ENCODE measurements at places on chromosomes 16 and 17.

DNA sequence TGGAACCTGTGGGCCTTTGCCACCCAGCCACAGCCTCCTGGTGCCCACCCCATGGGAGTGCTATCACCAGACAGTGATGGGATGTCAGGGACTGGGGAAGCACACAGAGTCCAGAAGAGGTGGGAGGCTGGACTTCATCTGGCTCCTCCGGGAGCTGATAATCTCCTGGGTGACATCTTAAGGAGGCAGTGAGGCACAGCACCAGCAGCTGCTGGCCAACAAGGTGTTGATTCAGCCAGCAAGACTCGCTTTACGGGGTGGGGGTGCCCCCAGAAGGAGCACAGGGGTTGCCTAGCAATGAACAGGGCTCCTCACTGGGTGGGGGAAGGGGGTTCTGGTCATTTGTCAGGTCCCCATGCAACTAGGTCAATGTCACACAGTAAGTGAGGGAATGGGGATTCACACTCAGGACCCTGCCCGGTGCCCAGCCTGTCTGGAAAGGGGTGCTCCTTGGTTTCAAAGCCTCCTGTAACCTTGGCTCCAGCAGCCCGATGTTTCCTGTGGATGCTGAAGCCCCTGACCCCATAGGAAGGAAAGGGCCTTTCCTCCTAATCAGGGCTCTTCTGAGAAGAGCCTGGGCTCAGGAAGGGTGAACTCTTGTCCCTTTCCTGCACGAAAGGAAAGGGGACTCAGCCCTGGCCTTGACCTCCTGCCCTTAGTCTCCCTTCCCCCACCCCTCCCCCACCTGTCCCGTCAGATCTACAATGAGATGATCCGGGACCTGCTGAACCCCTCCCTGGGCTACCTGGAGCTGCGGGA is 17.7 kb downstream of the KIF19 start:
- DNase-seq = no peak

- peak; percentile 89 for DNase-seq
Observed at GRCh38 chr17:56819431-56820145, 14.1 kb downstream of the C17orf67 start.

GRCh38 chr17:9330611-9331271 is 244.9 kb downstream of the STX8 start:
- DNase-seq = no peak

GRCh38 chr16:63244631-63245030 is 1208.4 kb upstream of the CDH8 start:
- no peak for DNase-seq

DNA sequence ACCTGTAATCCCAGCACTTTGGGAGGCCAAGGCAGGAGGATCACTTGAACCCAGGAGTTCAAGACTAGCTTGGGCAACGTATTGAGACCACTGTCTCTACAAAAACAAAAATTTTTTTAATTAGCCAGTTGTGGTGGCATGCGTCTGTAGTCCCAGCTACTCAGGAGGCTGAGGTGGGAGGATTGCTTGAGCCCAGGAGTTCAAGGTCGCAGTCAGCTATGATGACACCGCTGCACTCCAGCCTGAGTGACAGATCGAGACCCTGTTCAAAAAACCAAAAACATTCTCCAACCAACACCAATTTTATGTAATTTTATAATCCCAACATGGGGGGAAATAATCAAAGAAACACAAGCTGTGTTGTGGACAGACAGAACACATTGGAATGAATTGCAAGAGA is 54.6 kb upstream of the TNRC6A start:
- no peak for DNase-seq

DNA sequence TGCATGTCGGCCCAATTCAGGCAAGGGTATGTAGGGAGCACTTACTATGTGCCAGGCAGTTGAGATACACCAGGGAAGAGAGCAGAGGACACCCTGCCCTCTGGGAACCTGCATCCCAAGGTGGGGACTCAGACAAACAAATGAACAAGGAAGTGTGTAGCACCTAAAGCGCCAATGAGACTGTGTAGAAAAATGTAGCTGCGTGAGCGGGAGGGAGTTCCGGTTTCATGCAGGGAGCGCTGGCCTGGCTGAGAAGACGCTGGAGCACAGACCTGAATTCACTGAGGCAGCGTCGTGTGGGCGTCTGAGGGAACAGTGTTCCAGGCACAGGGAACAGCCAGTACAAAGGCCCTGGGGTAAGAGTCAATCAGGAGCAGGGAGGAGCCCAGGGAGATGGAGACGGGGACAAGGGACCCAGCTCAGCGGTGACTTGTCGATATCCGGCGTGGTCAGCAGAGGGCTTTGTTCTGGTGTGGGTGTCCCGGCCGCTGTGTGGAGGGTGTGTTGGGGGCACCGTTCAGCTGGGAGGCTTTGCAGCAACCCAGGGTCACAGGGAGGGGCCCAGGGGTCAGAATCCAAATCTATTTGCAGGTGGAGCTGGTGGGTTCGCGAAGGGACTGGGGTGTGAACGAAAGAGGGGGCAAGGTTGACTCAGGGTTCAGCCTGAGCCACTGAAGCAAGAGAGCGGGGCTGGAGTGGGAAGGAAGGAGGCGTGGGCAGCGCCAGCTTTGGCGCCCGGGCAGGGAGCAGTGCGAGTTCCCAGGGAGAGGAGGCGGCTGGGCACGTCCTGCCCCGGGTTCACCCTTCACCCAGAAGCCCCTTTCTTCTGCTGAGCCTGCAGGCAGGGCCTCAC is 17.8 kb upstream of the OSGIN1 start:
- DNase-seq = no peak

DNA sequence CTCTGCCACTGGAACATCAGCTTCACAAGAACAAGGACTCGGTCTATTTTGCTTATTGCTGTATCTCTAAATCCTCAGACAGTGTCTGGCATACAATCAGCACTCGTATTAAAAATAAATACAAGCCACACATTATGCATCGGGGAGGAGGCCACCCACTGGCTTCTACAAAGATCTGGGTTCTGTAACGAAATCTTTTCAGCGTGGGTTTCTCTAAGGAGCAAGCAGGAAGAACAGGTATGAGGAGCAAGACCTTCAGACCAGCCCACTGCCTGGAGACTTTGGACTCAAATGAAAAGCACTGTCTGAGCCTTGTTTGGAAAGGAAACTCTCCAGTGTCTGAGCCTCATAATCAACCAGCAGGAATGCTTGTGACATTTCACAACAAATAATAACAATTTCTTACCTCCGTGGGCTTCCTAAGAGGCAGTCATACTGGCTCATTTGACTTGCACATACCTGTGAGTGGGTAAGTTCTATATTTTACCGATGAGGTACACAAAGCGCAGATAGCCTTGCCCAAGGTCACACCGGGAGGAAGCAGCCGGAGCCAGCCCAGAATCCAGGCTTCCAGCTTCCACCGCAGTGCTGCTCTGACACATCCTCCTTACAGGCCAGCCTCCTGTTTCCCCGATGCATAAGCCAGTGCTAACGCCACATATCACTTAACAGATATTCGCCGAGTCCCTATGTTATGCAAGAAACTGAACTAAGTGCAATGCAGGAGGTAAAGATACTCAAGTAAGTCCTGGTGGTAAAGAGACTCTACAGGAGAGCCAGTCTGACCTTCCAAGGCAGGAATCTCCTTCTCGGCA is 118.6 kb upstream of the TNRC6C start:
- no peak for DNase-seq

GRCh38 chr17:50891577-50891989 is 25.4 kb upstream of the TOB1 start:
- DNase-seq = no peak

GRCh38 chr16:25084797-25085196 is 26.7 kb upstream of the LCMT1 start:
- no peak for DNase-seq

DNA sequence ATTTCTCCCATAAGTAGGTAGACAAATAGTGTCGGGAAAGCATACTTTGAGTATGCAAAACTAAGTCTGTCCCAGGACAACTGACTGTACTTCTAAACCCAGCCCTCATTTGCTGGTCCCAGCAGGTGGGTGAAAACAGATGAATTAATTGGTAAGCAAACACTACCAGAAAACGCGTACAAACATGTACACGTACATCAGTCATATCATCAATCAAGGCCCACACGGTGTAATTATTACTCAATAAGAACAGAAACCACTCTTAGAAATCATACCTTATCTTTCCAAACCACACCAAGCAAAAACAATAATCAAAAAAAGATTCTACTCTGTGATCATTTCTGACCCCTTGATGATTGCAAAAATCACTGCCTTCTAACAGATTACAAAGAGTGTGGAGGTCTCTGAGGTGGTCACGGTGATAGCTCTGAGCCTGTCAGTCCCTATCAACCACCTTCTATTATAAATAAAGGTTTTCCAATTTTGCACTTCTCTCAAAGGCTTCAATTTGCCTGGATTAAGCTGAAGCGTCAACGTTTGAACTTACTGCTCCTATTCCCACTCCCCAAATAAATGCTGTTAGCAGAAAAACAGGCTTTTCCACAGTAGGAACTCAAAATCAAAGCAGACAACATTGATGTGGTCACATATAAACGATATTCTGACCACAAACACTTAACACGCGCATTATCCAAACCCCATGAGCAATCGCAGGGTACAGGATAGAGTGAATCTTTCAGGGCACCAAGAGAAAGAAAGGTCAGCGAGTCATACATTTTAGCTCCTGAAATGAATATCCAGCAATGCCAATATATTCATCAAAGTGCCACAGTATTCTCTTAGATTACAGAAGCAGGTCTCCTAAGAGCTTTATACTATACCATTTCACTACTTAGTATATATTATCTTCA is 211.9 kb downstream of the STX8 start:
- no peak for DNase-seq

GRCh38 chr17:78174346-78174869 is 6.0 kb downstream of the SYNGR2 start:
- DNase-seq = no peak

- no peak for DNase-seq
Observed at GRCh38 chr17:34300652-34301370, 15.3 kb downstream of the CCL11 start.

DNA sequence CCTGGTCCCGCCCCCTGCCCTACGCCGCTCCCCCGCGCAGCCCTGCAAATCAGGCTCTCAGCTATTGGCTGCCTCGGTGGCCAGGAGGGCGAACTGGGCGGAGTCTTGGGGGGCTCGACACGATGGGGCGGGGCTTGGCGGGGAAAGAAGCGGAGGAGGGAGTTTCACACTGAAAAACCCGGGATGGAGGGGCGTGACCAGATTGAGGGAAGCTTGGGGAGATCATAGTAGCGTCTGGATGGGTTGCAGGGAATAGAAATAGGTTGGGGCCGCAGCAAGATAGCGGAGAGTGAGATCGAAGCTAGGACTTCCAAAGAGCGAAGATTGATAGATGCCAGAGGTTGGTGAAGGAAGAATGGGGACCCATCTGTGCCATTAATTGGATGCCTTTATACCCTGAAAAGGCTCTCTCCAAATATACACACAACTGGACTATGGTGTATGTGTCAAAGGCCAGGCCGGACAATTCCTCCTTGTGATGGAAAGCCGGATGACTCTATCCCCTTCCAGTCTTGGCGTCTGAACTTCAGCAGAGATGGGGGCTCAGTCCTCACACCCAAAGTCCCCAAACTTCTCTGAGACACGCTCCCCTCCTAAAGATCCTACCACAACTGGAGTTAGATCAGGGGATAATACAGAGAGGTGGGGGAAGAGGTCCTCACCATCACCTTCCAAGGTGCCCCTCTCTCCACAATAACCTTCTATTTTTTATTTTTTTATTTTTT is 376 bp upstream of the STAC2 start:
- peak; percentile 58 for DNase-seq

DNA sequence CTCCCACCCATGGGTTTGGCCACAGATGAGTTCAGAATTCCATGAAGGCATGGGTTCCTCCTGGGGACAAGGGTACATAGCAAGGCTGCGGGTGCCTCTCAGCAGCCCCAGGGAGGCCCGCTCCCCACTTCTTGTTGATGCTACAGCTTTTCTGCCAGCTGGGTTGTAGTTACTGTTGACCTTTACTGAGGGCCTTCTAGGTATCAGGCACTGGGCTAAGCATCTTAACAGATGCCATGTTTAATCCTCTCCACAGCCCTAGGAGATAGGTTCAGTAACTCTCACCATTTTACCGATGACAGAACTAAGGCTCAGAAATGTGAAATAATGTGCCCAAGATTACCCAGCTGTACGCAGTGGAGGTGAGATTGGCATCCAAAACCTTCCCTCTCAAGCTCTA is 54.3 kb upstream of the DLX4 start:
- DNase-seq = no peak

DNA sequence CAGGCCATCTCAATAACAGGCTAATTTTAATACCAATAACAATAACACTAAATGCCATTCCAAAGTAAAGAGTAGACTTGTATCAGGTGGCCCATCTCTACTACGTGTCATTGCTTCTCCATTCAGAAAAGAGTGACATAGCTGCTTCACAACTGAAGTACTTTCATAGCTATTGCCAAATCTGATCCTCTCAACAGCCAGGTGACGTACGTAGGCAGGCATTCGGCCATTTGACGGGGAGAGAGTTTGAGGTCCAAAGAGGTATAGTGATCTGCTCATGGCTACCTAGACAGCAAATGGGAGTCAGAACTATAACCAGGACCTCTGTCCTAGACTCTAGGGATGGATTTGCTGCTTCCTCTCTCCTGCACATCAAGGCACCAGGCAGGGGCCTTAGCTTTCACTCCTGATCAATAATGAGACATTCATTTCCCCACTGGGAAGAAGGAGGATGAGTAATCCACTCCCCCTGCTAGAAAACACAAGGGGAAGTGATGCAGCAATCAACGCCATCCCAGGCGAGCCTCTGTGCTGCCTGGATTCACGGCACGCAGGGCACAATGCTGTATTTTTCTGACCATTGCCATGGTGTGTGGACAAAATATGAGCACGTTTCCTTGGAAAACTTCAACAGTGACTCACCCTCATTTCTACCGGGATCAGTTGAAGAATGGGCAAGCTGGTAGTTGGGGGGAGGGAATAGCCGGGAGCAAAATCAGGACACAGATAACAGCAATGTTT is 80.9 kb downstream of the SPACA3 start:
- DNase-seq = no peak

DNA sequence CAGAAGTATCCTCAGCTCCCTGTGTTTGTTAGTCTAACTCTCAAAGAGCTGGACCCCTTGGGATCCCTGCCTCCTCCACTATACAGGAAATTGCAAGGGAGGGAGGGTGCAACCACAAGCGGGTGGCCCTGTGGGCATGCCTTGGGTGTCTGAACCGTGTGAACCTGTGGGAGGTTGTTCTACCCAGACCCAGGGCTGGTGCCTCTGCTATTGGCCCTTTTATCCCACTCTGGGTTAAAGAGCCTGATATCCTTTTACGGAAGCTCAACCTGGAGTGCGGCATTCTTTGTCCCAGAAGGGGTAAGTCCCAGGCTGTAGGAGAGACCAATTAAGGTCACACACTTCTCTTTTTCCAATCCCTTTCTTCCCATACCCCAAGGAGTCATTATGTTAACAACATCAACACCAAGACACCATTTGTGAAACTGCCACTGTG is 53.4 kb downstream of the ARSG start:
- peak; percentile 22 for DNase-seq
